ENCODE measurements at places on chromosomes 12 and 14.

DNA sequence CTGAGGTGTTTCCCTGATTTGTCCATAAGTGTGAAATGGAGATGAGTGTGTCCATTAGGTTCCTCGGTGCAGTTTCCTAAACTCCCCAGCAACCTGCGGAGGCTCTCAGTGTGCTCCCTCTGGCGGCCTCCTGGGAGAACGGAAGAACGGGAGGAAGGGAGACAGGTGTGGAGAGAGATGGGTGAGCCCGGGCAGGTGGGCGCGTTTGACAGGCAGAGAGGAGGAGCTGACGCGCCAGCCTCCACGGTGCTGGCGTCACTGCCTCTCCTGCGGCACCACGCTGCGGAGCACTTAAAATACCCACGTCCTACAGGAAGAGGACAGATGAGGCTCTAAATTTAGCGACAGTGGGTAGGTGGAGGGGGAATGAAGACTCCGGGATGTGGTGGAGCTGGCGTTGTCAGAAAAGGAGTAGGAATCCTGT lies 26.8 kb upstream of the PEX5 start:
- DNase-seq = no peak

DNA sequence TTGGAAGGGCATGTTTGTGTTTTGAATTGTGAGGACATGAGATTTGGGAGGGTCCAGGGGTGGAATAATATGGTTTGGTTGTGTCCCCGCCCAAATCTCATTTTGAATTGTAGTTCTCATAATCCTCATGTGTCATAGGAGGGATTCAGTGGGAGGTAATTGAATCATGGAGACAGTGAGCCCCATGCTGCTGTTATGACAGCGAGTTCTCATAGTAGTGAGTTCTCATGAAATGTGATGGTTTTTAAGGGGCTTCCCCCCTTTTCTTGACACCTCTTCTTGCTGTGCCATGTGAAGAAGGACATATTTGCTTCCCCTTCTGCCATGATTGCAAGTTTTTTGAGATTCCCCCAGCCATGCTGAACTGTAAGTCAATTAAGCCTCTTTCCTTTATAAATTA lies 260.0 kb downstream of the DUSP6 start:
- no peak for DNase-seq

GRCh38 chr14:49050822-49051221 lies 535.4 kb downstream of the RPS29 start:
- no peak for DNase-seq

DNA sequence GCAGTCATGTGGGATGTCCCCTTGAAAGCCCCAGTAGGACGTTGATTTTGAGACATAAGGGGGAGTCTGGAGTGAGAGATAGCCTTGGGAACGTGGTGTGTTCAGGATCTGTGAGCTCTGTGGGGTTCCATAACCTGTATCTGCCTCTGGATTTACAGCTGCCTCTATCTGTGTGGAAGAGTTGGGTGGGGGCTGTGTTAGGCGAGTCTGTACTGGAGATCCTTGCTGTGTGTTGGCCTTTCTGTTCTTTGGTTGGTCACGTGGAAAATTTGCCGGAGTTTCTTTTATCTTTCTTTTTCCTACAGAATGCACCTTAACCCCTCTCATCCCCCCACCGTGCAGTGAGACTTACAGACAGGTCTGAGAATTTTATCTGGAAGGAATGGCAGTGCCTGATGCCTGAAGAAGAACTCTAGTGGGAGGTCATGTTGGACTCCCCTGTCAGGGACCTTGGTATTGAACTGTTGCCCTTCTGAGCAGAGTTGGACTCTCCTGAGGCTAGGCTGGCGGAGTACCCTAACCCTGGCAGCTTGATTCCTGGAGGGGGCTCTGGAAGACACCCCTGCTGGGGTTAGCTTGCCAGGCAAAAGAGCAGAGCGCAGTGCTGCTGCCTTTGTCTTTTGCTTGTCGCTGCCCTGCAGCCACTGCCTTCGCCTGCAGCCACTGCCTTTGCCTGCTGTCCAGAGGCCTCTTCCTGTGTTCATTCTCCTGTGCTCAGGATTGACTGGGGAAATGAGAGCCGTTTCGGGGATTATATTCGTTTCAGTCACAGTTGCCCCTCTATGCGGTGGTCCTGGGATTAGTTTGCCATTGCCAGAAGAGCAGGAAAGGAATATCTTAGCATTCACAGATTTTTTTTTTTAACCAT lies 34.1 kb downstream of the ZNF664 start:
- no peak for DNase-seq

- DNase-seq = no peak
Measured at GRCh38 chr14:68947802-68948201, 31.3 kb downstream of the ACTN1 start.

- DNase-seq = no peak
Measured at GRCh38 chr14:89651805-89652204, 234.8 kb upstream of the FOXN3 start.

- DNase-seq = no peak
Measured at GRCh38 chr12:64545081-64545382, 65.3 kb upstream of the RASSF3 start.

DNA sequence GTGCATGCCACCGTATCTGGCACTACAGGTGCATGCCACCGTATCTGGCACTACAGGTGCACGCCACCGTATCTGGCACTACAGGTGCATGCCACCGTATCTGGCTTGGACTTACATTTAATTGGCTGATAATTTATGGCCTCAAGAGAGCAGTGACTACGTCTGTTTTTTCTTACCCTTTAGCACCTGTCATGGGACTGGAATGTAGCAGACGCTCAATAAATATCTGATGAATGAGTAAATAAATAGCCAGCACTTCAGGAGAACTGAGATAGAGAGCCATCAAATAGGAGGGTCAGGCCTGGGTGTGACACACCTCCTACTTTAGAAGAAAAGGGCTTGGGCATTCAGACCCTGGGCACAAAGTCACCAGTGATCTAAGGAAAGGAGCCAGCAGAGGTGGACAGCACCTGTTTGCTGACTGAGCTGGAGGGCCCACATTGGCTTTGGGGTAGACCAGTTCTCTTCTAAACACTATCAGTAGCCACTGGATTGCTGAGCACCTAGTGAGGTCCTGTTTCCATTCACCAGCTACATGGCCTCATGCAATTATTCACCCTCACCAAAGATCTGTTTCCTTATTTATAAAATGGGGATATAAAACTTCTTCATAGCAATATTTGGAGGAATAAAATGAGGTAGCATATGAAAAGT lies 50.1 kb downstream of the RFX4 start:
- no peak for DNase-seq

DNA sequence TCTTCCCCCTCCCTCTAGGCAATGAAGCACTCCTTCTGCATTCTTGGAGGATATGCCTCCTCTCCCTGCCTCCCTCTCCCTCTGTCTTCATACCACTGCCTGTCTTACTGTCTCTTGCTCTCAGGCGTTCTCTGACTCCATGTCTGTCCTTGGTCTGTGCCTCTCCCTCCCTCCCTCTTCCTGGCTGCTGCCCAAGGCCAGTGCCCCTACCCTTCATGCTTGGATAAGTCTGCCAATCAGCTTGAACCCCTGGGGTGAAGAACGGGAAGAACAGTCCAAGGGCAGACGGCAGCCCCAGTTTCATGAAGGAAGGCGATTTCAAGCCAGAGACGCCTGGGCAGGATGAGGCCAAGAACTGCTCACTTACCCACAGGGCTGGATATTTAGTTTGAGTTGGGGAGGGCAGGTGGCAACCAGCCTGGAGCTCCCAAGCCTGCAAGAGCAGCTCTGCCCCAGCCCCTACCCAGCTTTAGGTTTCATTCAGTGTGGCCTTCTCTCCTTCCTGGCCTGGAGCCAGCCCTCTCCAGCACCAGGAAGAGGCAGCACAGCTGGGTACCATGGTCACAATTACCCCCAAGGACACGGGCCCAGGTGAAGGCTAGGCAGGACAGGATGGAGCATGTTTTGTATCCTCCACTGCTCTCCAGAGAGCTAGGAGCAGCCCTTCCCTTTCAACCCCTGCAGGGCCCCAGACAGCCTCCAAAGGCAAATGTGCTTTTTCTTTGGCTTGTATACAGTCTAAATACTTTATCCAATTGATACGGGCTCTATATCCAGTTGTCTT lies 35.8 kb upstream of the LTBP2 start:
- DNase-seq = no peak

GRCh38 chr14:93333631-93334103 lies 831 bp upstream of the BTBD7 start:
- DNase-seq = no peak

All from renal cortex interstitium (tissue), 15 donors.